ENCODE measurements at places on chromosomes 1 and 21.

- DNase-seq, result peak; percentile 24
These were observed 154.3 kb downstream of the PLXNA2 start for GRCh38 chr1:208089761-208090370.

GRCh38 chr21:33403128-33403785 is at the start of gene IFNGR2:
TSS of gene IFNGR2 (plus strand) at chr21:33403413. CDS start at chr21:33403544, 131 bp downstream.
- peak; percentile 52 for DNase-seq

- DNase-seq, result peak; percentile 12
These were observed 82.8 kb upstream of the KCNE2 start for GRCh38 chr21:34280959-34281358.

- no peak for DNase-seq
These were observed 13.9 kb upstream of the IL6R start for GRCh38 chr1:154391086-154391770.

- DNase-seq, result peak; percentile 60
These were observed 49.2 kb upstream of the PAX7 start for GRCh38 chr1:18581420-18581880.

- DNase-seq, result no peak
These were observed 158.2 kb upstream of the RUNX1 start for GRCh38 chr21:35207322-35207721.
